ENCODE measurements at places on chromosomes 6 and 20.

GRCh38 chr6:69584536-69584912 is 212.3 kb downstream of the LMBRD1 start:
- DNase-seq: no peak

- no peak for DNase-seq
Measured at GRCh38 chr20:18404172-18404571, 62.7 kb downstream of the DZANK1 start.

GRCh38 chr6:1295420-1295819 is 16.5 kb upstream of the FOXQ1 start:
- no peak for DNase-seq

- no peak for DNase-seq
Measured at GRCh38 chr6:144415835-144416237, 130.7 kb downstream of the UTRN start.
